ENCODE measurements at places on chromosomes 6 and 20.

DNA sequence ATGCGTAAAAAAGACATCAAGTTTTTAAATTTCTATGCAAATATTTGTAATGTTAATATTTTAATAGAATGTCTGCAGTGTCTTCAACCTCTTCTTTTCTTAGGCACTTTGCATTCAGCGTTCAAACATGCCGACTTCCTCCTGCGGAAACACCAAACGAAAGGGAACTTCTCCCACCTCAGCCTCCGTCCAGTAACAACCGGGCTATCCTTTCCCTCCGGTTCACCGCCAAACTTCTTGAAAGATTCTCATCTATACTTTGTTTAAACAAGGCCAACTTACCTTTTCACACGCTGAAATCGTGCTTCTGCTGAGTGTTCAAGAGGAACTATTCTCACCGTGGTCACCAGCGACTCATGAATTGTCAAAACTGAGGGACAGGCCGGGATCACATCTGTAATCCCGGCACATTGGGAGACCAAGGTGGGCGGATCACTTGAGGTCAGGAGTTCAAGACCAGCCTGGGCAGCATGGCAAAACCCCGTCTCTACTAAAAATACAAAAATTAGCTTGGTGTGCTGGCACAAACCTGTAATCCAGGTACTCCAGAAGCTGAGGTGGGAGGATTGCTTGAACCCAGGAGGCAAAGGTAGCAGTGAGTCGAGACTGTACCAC is 44.8 kb downstream of the GJA1 start:
- no peak for DNase-seq

DNA sequence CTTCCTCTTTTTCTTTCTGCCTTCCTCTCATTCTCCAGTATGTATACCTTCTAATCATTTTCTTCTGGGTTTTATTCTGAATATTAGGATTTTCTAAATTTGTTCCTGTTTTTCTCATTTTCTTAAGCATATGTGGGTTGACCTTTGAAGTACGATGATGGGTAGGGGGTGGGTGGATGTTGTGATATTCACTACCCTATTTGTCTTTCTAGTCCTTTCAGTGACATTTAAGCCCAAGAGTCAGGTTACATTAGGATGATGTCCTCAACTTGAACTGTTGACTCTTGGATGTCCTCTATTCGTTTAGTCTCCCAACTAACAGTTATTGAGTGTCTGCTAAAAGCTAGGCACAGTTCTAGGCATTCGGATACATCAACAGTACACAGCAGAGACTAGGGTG is 7.3 kb downstream of the ABT1 start:
- no peak for DNase-seq

DNA sequence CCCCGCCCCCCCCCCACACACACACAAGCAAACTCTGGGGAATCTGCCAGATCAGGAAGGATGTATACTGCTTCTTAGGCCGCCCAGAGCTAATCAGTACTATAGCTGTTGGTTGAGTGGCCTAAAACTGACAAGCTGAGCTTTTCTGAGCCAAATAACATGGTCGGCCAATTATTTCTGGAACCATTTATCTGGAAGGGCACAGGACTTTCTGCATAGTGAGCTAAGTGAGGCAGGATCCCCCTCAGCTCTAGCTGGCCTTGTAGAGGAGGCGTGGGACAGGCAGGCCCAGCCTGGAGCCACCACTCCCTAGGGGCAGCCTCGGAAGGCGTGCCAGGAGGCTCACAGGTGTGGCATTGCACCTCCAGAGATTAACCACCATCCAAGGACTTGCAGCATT is 200.1 kb downstream of the TMEM242 start:
- no peak for DNase-seq

DNA sequence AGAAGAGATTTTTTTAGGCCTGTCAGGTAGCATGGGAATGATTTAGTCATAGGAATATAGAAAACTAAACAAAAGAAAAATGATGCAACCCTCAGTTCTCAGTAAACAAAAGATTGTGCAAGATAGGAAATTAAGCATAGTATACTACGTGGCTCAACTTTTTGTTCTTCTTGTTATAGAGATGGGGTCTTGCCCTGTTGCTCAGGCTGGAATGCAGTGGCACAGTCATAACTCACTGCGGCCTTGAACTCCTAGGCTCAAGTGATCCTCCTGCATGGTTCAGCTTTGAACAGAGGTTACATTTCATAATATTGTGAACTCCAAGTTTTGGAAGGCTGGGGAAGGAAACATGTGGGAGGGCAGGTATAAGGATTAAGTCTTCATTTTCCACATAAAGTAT is 28.5 kb downstream of the SLX4IP start:
- peak; percentile 61 for DNase-seq

DNA sequence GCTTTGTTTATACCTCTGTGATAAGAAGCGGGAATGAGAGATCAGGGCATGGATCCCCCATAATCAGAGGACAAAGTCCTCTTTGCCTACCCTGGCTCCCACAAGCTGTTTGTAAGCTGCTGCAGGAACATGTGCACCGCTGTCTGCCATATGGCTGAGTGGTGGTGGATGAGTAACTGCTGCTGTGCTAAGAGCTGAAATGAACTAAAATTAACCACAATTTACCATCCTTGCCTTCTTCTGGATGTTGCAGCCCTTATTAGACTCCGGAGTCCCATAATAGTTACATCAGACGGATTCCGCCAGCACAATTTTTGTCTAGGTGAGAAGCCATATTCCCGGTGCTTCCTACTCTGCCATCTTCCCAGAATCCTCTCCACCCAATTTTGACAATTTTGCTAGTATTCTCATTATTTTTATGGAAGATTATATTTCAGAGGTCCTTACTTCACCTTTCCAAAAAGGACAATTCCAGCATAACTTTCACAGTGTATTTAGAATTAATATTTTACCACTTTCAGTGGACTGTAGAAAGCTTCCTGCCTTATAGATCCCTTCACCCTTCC is 6.0 kb upstream of the CMTR1 start:
- no peak for DNase-seq

GRCh38 chr6:85866758-85867401 is 224.2 kb upstream of the SYNCRIP start:
- no peak for DNase-seq

GRCh38 chr6:130923350-130923749 is 96.1 kb downstream of the SMLR1 start:
- no peak for DNase-seq

DNA sequence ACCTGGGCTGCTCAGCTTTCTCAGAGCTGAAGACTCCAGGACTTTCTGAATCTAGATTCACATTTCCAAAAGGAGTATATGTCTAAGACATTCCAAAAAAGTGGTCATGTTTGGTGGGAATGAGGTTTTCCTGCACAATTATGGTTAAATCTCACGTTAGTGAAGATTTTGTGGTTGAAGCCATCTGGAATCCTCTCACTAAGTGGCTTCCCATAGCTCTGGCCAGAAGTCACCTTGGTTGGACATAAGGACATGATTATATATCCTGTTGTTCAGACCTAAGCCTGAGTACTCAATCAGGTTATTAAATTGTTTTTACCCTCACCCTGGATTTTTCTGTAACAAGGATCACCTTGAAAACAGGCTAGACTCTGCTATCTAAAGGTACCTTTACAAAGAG is 176.1 kb upstream of the PLN start:
- DNase-seq = no peak

DNA sequence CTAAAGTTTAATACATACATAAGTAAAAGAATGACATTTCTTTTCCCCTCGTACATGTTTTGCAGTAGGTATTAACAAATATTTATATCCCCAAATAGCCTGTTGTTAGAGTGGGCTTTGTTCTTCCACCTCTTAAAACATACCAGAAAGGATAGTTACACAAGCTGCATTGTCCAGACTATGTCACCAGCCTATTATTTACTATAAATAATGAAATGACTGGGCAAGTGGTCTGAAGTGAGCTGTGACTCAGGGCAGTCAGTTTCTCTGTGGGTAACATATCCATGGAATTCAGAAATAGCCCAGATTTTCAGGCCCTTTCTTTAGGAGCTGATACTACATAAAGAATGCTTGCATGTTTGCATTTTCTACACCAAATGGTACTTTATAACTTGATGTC is 60.1 kb downstream of the FUT9 start:
- DNase-seq = peak; percentile 0

DNA sequence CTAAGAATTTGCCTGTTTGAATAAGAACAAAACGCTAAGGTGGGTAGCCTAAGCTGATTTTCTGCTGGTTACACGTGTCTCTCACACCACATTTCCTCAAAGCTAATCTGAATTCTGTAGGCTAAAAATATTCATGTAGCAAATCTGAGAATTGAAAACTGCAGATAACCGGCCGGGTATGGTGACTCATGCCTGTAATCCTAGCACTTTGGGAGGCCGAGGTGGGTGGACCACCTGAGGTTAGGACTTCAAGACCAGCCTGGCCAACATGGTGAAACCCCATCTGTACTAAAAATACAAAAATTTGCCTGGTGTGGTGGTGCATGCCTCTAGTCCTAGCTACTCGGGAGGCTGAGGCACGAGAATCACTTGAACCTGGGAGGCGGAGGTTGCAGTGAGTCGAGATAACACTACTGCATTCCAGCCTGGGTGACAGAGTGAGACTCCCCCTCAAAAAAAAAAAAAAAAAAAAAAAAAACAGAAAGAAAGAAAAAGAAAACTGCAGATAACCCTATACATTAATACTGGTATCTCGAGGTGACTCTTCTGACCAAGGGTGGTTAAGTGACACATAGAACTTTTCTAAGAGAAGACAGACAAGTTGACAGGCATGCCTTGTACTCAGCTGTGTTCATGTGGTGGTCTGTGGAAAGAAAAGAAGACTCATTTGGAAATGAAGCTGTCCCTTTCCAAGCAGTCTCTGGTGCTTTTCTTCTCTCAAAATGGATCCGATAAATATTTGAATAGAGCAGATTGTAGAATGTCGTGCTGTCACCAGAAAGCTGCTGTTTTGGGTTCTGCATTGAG is 24.7 kb upstream of the ASXL1 start:
- no peak for DNase-seq

DNA sequence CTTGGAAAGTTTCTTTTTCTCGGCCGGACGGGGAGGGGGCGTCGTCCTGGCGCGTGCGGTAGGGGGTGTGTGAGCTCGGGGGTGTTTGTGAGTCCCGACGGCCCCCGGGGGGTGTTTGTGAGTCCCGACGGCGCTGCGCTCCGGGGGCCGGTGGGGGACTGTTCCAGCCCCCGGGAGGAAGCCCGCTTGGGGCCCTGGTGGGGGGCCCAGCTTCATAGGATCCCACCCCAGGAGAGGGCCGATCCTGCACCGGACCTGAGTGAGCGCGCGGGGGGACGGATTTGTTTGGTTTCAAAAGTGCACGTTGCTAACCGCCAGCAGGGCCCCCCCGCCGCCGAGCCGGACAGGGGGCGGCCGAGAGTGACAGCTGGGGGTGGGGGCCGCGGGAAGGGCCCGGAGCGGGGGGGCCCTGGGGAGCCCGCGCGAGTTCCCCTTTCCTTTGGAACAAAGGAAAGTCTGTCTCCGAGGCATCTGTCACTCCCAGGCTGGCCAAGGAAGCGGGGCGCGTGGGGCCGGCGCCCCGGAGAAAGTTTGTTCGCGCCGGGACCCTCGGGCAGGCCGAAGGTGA is 485 bp downstream of the TGIF2 start:
- DNase-seq = peak; percentile 12

DNA sequence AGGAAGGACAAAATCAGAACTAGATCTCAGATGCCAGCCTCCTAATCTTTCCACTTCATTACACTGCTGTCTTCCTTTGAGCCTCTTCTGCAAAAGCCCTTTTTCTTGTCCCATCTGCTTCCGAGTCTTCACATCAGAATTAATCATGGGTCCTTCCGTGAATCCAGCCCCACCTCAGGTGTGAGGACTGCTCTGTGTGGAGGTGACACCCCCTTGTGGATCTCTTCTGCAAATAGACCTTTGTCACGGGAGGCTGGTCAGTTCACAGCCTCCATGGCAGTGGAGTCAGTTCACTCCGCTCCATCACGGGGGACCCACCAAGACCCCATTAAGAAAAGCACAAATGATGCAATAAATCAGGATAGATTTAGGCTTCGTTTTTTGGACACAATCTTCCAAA is 171.1 kb downstream of the ADAT2 start:
- DNase-seq = peak; percentile 21

- DNase-seq = peak; percentile 41
These were observed 86.3 kb upstream of the PROKR2 start for GRCh38 chr20:5402903-5403531.

DNA sequence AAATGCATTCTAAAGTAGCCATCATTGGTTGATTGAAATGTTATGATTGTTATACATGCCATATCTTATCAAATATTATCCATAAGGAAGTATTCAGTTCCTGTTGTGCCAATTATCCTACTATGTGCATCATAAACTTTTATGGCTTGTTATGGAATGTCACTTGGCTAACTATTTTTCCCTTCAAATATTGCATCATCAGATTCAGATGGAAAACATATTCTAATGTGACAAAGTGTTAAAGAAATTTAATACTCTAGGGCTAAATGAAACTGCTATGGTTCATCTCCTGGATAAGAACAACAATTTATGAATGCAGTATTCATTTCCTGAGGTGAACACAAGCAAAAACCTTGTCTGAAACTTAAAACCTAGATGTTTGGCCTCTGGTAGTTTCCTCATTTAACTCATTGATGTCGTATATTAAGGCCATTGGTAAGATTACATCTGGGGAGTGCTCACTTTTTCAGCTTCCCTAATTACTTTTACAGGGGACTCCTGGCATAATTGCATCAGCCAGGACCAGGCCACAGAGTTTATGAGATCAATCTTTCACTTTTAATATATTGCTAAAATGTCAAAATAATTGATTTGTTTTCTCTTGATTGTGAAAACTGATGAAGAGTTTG is 134.9 kb upstream of the CEP162 start:
- DNase-seq = no peak

GRCh38 chr6:147643341-147644200 is 135.1 kb downstream of the SAMD5 start:
- DNase-seq = no peak

DNA sequence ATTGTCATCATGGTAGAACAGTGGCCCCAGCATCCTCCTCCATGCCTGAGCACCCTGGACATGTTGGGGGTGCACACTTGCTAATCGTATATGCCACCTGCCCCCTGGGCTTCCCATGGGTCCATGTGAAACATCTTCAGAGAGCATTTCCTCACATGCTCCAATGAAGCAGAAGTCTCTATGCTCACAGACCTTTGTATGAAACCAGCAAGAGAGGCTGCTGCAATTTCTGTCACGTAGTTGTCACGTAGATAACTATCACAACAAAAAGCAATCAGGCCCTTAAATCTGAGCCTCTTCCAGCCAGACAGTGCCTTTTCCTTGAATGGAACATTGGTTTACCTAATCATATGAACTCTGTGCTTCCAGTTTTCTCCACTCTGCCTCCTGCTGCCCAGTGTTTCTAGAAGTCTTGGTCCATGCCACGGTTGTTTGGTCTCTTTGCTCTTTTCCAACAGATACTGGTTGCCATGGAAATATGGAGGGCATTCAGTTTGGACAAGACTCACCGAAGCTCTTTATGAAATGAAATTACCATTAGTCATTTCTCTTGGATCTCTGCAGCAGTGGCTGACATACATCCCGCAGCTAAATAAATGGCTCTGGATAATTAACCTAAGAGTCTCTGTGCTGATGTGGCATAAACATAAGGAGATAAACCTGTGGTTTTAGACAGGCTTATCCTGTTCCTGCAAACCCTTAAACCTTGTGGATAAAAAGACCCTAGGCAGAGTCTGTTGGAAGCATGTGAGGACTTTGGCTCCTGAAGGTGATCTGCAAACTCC is 172.8 kb upstream of the SYNDIG1 start:
- DNase-seq = no peak

GRCh38 chr20:62031462-62032092 is 34.1 kb downstream of the TAF4 start:
- DNase-seq = no peak

- peak; percentile 68 for DNase-seq
These were observed 86.0 kb downstream of the DHX35 start for GRCh38 chr20:39048000-39048696.

Data from iris pigment epithelial cell (primary cell).